ENCODE measurements at places on chromosomes 7 and 10.
A peak's percentile ranks its signal among the peaks of the same experiment; 100 is the strongest.

DNA sequence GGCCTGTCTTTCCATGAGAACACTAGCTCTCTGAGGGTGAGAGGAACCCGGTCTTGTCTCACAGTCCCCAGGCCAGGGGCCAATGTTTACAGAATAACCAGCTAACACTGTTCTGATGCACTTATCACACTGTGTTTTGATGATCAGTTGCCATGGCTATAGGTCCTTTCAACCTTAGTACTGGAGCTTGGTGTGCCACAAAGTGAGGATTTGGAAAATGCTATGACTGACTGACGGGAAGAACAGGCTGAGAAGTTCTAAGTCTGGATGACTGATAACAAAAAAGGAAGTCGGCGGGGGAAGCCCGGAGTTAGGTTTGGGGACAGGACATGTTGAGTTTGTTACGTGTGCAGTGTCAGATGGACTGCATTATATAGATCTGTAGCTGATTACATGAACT is 141.8 kb downstream of the CTTNBP2 start:
- no peak for DNase-seq

DNA sequence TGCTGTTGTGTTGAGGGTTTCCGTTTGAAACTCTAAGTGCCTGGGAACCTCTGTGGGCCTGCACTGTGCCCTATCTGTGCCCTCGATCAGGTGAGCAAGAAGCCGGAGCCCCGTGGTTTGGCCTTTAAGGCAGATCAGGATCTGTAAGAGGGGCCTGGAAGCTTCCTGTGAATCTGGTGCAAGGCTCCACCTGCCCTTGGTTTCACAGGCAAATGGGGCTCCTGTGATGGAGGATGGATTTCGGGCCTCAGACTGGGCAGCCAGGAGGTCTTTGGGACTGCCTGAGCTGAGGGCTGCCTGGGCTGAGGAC is 21.6 kb downstream of the SCART1 start:
- no peak for DNase-seq

- DNase-seq: no peak
These were observed 354.1 kb downstream of the TNS3 start for GRCh38 chr7:47227762-47228177.

DNA sequence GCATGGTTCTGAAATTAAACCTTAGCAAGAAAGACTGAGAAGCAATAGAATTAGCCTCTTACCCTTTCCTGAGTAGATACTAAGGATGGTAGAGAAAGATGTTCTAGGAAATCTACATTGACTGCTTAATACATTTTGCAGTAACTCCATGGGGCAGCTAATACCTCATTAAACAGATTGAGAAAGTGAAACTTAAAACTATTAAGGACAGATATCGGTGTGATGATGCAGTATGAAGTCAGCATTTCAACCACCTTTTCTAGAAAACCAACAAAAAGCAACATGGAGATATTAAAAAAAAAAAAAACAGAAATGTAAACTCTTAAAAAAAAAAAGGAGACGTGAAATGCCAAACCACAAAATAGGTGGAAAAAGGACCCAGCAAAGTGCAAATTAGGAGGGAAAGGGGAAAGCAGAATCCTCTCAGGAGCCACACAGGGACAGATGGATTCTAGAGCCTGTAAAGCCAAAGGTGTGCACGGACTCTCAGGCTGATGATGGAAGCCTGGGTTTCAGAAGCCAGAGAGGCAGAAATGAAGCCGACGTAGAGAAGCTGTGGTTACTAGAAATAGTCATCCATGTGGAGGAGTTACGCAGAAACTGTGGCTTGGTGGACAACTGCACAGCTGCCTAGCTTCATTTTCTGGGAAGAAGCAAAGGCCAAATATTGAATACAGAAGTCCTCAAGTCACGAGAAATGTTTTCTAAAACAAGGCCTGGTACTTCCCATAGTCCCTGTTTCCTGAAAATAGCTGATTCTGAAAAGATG is 38.1 kb upstream of the GPR141 start:
- DNase-seq: no peak

DNA sequence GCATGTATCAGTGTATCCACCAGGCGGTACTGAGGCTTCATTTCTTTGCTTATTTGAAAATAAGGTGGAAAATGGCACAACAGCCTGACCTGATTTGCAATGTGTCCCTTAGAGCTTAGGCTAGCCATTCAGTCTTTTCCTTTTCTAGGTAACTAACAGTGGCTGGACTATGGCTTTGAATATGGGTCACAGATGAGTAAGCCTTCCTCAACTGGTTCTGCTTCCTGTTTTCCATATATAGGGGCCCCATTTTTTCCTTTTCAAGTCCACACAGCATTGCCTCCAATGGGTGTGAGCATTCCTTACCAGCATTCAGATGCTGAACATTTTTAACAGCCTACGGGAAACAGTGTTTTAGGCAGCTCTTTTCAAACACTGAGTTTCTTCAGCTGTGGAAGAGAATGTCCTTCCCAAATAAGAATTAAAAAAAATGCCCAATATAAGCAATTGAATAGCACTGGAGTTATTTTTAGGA is 3.9 kb upstream of the ITGB1 start:
- no peak for DNase-seq

DNA sequence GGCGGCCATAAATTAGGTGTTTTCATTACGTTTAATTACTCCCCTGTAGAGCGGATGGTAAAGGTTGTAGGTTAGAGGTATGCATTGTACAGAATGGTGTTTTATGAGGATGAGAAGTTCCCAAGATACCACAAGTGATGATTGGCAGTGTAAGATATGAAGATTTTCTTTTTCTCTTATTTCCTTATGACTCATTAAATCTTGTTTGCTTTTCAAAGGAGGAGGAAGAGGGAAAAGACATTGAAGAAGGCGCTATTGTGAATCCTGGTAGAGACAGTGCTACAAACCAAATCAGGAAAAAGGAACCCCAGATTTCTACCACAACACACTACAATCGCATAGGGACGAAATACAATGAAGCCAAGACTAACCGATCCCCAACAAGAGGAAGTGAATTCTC is 133.9 kb downstream of the AASS start:
- no peak for DNase-seq

GRCh38 chr10:62394556-62395018 is 20.4 kb downstream of the ZNF365 start:
- DNase-seq: no peak

- DNase-seq: no peak
These were observed 73.8 kb downstream of the LSMEM1 start for GRCh38 chr7:112554591-112554990.

- peak; percentile 82 for DNase-seq
These were observed 46.7 kb downstream of the MICALL2 start for GRCh38 chr7:1412322-1413261.

DNA sequence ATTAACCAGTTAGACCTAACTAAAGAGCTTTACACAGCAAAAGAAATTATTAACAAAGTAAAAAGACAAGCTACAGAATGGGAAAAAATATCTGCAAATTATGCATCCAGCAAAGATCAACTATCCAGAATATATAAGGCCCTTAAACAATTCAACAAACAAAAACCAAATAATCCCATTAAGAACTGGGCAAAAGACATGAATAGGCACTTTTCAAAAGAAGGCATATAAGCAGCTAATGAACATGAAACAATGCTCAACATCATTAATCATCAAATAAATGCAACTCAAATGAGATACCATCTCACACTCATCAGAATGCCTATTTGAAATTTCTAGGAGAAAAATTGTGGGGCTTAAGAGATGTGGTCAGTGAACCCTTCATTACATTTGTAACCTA is 15.0 kb upstream of the DMTF1 start:
- DNase-seq: no peak

GRCh38 chr7:1920266-1920681 is 250.2 kb downstream of the ELFN1 start:
- peak; percentile 35 for DNase-seq

GRCh38 chr10:76073524-76073923 is 642.1 kb downstream of the LRMDA start:
- DNase-seq: no peak

DNA sequence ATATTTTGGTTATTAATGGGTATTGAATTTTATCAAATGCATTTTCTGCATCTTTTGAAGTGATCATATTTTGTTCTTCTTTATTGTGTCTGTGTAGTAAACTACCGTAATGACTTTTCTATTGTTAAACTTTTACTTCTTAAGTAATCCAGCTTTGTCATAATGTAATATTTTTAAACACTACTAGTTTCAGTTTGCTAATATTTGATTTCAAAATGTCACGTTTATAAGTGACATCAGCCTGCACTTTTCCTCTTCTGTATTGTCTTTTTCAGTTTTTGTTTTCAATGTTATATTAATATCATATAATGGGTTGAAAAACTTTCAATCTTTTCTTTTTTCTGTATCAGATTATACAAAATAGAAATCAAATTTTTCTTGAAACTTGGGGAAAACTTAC is 71.6 kb upstream of the ANKRD1 start:
- DNase-seq: no peak

- DNase-seq: no peak
These were observed 54.1 kb downstream of the KCNMA1 start for GRCh38 chr10:77583527-77583926.

GRCh38 chr7:121503039-121503438 is 106.9 kb upstream of the FAM3C start:
- no peak for DNase-seq

DNA sequence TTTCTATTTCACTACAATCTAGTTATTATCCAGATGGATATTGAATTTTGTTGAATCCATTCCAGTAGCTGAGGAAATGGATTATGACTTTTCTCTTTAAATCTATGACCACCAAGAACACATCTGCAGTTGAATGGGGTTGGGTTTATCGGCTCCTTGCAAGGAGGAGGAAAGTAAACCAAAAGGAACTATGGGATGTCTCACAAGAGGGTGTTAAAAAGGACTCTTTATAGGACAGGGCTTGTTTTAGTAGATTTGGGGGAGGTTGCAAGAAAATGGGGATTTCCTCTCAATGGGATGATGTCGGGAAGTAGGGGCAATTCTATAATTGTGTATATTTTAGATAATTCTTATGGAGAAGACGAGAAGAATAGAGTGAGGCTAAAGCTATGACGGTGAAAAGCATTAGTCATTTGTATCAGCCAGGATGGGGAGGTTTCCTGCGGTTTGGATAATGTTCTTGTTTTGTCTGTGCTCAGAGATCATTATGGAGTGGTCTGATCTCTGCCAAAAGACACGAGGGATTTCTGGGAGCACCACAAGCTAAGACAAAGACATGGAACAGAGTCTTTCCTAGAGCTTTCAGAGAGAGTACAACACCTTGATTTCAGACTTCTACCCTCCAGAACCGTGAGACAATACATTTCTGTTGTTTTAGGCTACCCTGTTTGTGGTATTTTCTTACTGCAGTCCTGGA is 5.3 kb upstream of the LRRC61 start:
- no peak for DNase-seq

DNA sequence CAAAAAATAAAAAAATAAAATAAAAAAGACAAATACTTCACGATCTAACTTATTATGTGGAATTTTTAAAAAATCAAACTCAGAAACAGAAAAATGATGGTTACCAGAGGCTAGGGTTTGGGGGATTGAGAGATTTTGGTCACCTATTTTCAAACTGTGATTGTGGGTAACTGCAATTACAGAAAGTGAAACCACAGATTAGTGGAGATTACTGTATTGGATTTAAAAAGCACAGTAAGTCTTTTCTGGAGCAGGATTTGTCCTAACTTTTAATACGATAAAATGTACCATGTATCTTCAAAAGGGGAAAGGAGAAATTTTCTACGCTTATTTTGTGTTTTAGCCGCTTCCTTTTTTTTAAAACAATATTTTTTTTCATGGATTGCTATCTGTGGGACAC is 1204.9 kb upstream of the LRRTM3 start:
- no peak for DNase-seq

GRCh38 chr7:108308903-108309302 is 147.3 kb downstream of the NRCAM start:
- DNase-seq: no peak

GRCh38 chr10:91884536-91884935 is 24.8 kb downstream of the FGFBP3 start:
- DNase-seq: no peak

GRCh38 chr7:105454095-105454747 is 65.5 kb upstream of the SRPK2 start:
- no peak for DNase-seq

- no peak for DNase-seq
These were observed 105.2 kb upstream of the PDLIM1 start for GRCh38 chr10:95395947-95396449.

DNA sequence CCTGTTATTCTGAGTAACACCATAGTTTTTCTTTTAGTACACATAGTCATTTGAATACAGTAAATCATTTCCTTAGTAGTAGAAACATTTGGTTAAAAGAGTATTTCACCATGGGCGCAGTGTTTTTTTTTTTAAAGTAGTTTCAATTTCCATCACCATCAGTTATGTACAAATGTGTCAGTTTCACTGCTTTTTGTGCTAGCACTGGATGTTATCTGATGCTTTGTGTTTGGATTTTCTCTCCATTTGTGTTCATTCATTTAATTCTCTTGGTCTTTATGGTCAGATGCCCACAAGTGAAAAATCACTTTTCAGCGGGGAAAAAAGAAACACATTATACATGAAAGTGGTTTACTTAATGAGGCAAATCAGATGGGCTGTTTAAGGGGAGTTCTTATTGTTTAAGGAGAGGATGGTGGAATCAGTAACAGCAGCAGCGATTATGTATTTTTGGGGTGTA is 16.0 kb upstream of the HK1 start:
- DNase-seq: no peak

DNA sequence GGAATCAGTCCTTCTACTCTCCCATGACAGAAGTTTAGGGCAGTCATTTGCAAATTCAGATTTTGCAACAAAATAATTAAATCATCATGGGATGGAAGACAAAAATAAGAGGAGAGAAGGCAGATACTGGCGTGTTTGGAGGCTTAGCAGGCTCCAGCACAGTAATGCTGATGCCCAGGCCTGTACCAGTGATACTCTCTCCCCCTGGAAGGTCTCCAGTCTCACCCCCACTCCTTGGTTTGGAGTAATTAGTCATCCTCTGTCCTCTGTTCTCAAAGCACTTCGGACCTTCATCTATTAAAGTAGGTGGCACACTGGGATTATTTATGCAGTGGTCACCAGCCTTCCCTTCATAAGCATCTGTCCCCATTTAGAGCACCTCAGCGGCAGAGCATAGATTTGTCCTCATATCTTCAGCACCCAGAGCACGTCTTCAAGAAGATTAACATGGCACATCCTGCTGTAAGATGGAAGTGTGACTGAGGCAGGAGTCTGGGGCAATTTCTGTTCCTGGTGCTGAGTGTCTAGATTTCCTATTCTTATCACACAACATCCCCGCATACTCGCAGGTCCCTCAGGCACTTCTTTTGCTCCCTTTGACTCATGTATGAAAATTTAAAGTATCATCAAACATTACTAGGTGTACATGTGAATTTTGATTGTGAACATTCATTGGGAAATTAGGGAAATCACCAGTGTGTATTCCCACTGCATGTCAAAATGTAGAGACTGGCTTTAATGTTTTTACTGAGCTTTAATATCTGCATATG is 31.3 kb upstream of the TRIL start:
- DNase-seq: no peak

DNA sequence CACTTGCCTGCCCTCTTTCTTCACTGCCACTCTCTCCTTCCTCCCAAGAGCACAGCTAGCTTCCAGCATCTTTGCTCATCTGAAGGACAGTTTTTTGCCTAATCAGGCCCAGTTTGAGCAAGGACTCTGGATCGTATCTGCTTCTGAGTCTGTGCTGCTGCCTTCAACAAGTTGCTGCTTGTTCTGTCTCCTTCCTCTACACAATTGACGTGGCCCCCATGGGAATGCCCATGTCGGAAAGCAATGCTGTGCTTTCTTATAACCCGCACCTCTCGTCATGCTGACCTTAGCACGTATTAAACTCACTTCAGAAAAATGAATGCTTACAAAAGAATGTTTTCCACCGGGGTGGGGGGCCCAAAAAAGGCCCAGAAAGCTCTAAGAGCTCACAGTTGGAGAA is 324.7 kb upstream of the C7orf33 start:
- no peak for DNase-seq

GRCh38 chr10:124708246-124708779 is 35.9 kb downstream of the FAM53B start:
- DNase-seq: no peak

Data from stimulated activated CD4-positive, alpha-beta T cell treated with anti-CD3 and anti-CD28 coated beads, Interleukin-4, amount 100 ng/mL, for 4 hours (primary cell).